Fibroblast of lung (primary cell): ENCODE measurements at places on chromosomes 7 and 10. TPM values are rescaled to one million over a fixed set of nuclear protein-coding genes. Genes with fewer than 3 reads are reported as not detected.

Gene SPDYE3
- not detected in 2 replicates for total RNA-seq

Gene ARID5B
- total RNA-seq, result 120 and 145 TPM in 2 replicates

Gene NME8
- not detected in 2 replicates for total RNA-seq

Gene TSPAN14
- total RNA-seq, result 5.6 and 12.1 TPM in 2 replicates

Gene PDK4
- 2.8 and 3.1 TPM in 2 replicates for total RNA-seq

Gene TMEM168
- total RNA-seq, result 14.1 and 19.3 TPM in 2 replicates

Gene SVOPL
- total RNA-seq, result not detected in 2 replicates

Gene SLC16A12
- total RNA-seq, result under 0.01 TPM in 2 replicates

Gene GHRHR
- total RNA-seq, result not detected in 2 replicates

Gene RBM20
- under 0.01 TPM in 2 replicates for total RNA-seq

Gene CALHM3
- total RNA-seq, result not detected in 2 replicates

Gene AMPH
- 1.5 and 3.6 TPM in 2 replicates for total RNA-seq

Gene GRM3
- not detected in 2 replicates for total RNA-seq

Gene UPF2
- 16.4 and 22.6 TPM in 2 replicates for total RNA-seq

Gene JCAD
- 25.9 and 27.1 TPM in 2 replicates for total RNA-seq

Gene WDFY4
- under 0.01 and 0.66 TPM in 2 replicates for total RNA-seq

Gene SYT15
- under 0.01 TPM in 2 replicates for total RNA-seq

Gene AZGP1
- not detected in 2 replicates for total RNA-seq

Gene SH2D4B
- total RNA-seq, result not detected in 2 replicates

Gene GLI3
- 6.2 and 6.4 TPM in 2 replicates for total RNA-seq

Gene CALML3
- total RNA-seq, result not detected in 2 replicates
